Hematopoietic multipotent progenitor cell treated with erythropoietin and hydrocortisone succinate and interleukin-3 and kit ligand, for 4 days (in vitro differentiated cells): ENCODE measurements at places on chromosomes 16 and 17.

DNA sequence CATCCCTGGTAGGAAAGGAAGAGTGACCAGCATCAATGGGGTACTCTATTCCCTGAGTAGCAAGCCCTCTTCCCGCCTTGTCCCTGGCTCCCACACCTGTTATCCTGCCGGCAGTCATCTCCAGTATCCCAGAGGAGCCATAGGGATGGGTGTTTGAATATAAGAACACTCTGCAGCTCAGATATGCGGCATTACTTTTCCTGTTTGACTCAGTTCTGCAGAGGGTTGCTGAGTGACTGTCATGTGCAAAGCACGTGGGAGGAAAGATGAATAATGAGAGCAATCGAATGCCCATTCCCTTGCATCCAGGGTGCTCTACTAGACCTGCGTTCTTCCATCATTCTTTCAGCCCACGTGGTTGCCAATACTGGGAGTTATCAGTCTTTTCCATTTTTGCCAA lies 115.1 kb downstream of the PRKCB start:
- DNase-seq = no peak

DNA sequence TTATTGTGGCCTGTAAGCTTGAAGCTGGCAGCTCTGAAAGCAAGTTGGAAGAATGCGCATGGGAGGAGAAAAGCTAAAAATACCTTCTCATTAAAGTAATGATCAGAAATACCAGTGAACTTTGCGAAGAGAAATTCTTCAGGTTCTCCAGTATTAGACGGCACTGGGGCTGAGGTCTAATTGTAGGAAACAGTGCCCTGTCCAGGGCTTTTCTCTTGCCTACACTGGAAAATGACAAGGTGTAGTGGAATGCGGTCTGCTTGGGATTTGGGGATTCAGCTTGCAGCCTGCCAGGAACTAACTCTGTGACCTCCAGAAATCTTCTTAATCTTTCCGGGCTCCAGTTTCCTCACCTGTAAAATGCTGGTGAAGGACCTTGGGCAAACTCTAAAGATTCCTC lies 53.3 kb upstream of the KCNJ16 start:
- DNase-seq = no peak

- DNase-seq = no peak
Measured at GRCh38 chr16:11481987-11482386, 104.7 kb downstream of the LITAF start.

DNA sequence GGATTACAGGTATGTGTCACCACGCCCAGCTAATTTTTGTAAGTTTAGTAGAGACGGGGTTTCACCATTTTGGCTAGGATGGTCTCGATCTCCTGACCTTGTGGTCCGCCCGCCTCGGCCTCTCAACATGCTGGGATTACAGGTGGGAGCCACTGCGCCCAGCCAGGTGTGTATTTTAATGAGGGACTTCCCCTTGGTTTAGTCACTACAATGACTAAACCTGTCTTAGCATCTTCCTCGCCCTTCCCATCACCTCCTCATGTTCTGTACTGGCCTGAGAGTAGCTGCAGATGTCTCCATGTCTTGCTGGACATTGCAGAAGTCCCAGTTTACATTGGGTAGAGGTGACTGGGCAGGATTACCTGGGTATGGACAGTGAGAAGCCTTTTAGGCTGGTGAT lies 9.6 kb downstream of the SLC7A6 start:
- no peak for DNase-seq

GRCh38 chr17:42282478-42283080 lies 5.7 kb upstream of the STAT5A start:
- DNase-seq = no peak

DNA sequence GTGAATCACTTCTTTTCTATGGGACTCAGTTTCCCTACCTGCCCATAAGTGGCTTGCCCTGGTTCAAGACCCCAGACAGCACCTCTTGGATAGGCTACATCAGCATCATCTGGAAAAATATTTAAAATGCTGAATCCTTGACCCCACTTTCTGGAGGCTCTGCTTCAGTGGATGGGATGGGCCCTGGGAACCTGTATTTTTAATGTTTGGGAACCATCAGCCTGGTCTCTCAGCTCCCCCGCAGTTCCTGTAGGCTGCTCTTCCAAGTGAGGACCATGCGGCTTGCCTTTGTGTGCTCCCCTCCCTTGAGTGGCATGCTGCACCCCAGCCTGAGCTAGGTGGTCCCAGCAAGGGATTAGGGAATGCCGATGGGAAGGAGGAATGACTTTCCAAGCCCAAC lies 68.3 kb upstream of the CRHR1 start:
- DNase-seq = no peak

- DNase-seq = peak; percentile 80
Measured at GRCh38 chr17:68613739-68614298, 12.7 kb upstream of the FAM20A start.

DNA sequence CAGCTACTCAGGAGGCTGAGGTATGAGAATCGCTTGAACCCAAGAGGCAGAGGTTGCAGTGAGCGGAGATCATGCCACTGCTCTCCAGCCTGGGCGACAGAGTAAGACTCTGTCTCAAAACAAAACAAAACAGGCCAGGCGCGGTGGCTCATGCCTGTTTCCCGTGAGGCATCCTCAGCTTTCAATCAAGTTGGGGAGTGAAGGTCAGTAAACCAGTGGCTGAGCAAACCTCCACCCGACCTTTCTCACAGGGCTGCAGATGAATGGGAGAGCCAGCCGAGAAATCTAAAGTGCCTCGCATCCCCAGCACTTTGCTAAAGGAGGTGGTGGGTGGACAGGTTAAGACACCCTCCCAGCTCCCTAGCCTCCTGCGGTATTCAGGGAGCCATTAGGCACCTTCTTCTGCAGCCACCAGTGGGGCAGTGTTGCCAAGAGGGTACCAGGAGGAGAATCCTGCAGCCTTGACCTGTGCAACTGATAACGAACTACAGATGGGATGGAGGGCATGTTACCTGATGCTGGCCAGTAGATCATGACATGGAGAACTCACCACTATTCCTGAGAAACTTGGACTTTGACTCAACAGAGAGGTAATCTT lies 59.0 kb downstream of the KPNA2 start:
- no peak for DNase-seq

DNA sequence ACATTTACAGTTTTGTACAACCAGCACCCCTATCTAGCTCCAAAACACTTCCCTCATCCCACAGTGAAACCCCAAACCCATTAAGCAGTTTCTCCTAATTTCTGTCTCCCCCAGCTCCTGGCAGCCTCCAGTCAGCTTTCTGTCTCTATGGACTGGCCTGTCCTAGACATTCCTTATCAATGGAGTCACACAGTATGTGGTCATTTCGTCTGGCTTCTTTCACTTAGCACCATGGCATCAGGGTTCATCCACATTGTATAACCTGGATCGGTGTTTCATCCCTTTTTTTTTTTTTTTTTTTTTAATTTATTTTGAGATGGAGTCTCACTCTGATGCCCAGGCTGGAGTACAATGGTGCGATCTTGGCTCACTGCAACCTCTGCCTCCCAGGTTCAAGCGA lies 68.5 kb downstream of the ZDHHC7 start:
- no peak for DNase-seq

- DNase-seq = no peak
Measured at GRCh38 chr16:29318037-29318436, 88.5 kb downstream of the NPIPB11 start.

DNA sequence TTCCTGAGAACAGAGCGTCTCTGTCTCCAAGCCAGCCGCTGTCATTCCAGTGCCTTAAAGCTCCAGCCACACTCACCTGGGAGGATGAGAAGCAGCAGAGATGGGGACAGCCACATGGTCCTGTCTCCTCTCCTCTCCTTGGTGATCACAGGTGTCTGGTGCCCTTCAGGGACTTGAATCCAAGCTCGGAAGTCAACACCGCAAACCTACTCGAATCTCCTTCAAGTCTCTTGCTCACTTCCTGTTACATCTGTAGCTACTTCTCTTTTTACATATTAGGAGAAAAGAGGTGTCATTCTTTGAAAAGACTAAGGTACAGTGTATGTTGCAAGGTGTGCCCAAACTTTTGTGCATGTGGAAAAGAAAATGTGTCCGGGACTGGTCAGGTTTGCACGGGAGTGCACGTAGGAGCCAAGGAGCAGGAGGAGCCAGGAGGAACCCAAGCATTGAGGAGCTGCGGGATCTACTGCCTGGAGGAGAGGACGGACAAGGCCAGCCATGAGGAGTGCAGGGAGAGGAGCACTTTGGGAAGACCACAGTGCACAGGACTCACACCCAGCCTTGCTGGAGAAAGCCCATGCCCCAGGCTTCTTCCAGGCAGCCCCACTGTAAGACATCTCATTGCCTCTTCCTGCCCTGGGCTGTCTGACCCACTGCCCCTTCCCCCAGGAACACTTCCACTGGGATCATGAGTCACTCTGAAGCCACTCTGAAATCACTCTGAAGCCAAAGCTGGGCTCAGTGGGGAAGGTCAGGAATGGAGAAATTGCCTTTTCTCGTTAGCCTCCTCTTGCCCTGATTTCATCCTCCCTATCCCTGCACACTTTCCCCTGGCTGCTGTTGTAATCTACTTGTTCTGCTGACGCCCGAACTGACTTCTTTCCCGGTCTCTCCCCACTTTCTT lies at the start of gene CD300LD:
Gene CD300LD (minus strand): TSS at position 197 of the 904 bp plus-strand sequence. CDS start 81 bp downstream, at position 116.
- DNase-seq = peak; percentile 44

- no peak for DNase-seq
Measured at GRCh38 chr17:66423056-66423955, 120.9 kb downstream of the PRKCA start.

- no peak for DNase-seq
Measured at GRCh38 chr16:50614955-50615724, 66.0 kb downstream of the SNX20 start.

DNA sequence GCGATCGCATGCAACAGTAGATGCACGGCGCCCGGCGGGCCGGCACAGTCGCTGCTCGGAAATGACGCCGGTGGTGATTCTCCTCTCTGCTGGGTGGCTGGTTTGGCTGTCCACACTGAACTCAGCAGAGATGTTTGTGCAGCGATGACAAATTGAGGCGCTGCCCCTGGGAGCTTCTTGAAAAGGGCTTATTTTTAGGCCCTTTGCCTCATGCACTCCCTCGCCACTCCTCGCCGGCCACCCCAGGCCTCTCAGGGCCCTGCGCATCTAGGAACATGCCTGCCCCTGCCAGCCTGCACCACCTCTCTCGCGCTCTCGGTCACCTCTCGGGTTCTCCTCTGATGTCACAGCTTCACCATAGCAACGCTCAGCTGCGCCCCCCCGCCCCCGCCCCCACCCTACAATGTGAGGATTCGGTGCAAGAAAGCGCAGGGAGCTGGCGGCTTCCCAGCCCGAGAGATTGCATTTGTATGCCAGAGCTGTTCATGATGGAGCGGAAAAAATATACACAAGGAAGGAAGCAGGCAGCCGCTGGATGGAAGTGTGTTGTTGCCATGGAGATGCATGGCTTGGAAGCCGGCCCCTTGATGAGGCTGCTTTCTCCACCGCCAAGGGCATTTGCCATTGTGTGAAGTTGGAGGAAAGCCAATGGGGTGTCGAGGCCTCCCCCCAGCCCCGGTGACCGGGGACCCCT lies 81.3 kb upstream of the PLCG2 start:
- DNase-seq = no peak

DNA sequence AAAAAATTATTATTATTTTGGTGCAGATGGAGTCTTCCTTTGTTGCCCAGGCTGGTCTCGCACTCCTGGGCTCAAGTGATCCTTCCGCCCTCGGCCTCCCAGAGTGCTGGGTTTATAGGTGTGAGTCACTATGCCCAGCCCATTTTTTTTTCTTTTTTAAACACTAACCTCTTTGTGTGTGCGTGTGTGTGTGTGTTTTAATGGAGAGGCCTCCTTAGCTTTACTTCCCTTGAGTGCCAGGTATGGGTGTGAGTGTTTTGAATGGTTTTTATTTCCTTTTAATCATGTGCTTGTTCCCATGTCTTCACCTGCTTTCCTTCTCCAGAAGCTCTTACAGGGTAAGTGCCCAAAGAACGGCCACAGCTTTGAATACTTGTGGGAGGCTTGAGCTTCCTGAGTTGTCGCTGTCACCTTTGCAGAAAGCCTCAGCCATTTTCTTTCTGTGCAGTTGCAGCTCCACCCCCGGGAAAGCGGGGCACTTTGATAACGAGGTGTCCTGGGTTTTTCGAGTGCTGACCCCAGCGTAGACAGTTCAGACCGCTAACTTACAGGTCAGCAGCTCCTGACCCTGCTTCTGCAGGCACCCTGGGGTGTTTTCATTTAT lies 22.6 kb downstream of the AKAP1 start:
- no peak for DNase-seq

DNA sequence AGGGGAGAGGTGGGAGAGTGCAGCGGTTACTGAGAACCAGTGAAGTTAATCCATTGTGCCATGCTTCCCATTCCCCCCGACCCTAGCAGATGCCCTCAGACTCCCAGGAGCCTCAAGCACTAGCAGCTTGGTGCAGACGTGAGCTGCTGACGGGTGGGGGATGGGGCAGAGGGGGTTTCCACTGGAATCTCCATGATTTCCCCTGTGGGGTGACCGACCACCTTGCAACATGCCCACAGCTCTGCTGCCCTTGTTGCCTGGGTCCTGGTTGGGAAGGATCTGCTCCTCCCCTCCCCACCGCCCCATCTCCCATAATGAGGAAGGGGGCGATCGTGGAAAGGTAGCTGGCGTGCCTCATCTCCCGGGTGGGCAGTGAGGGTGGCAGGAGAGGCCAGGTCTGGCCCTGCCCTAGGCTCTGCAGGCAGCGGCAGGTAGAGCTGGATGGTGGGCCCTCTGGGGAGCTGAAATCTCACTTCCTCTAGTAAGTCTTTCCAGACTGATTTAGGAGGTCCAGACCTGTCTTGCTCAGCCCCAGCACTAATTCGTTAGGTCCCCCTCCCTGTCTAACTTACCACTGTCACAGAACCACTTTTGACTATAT lies 9.6 kb downstream of the FLOT2 start:
- no peak for DNase-seq

- DNase-seq = peak; percentile 26
Measured at GRCh38 chr17:50575581-50576210, 15.2 kb downstream of the CACNA1G start.

GRCh38 chr16:8109510-8110369 lies 480.6 kb downstream of the TMEM114 start:
- DNase-seq = no peak

DNA sequence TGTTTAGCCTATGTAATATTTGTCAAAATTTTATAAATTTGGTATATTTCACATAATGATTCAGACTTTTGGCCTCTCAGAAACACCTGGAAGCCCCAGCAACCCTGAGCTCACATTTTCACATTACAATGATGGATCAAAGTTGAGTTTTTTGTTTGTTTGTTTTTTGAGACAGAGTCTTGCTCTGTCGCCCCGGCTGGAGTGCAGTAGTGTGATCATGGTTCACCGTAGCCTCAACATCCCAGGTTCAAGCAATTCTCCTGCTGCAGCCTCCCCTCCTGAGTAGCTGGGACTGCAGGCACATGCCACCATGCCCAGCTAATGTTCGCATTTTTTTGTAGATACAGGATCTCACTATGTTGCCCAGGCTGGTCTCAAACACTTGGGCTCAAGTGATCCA lies 10.6 kb upstream of the VAT1L start:
- no peak for DNase-seq

GRCh38 chr17:40415390-40415789 lies 2.3 kb downstream of the TOP2A start:
- DNase-seq = peak; percentile 78
